Keratinocyte (primary cell): ENCODE measurements at places on chromosomes 6 and 20. TPM values are rescaled to one million over a fixed set of nuclear protein-coding genes. Genes with fewer than 3 reads are reported as not detected.

Gene SYNDIG1
- polyA plus RNA-seq: 0.37 to 1.7 TPM (median 0.38 TPM) in 3 replicates

Gene SIM1
- polyA plus RNA-seq: not detected in 3 replicates

Gene ARMH2
- polyA plus RNA-seq: not detected in 3 replicates

Gene FAM83C
- 12.4 to 23.0 TPM (median 12.6 TPM) in 3 replicates for polyA plus RNA-seq

Gene ESF1
- polyA plus RNA-seq: 3.9 to 10.8 TPM (median 4.9 TPM) in 3 replicates

Gene LST1
- polyA plus RNA-seq: 0.18 TPM in 1 of 3 replicates, not detected in the others

Gene BPIFB4
- not detected in 3 replicates for polyA plus RNA-seq

Gene POLR3F
- polyA plus RNA-seq: 8.0 to 12.2 TPM (median 12.0 TPM) in 3 replicates

Gene MOG
- not detected in 3 replicates for polyA plus RNA-seq

Gene HLA-DRB1
- polyA plus RNA-seq: 0.12 to 0.54 TPM (median 0.31 TPM) in 3 replicates

Gene RHAG
- 0.05 TPM in 1 of 3 replicates, not detected in the others for polyA plus RNA-seq

Gene GCNT2
- polyA plus RNA-seq: 5.6 to 9.3 TPM (median 7.3 TPM) in 3 replicates
